ENCODE measurements at places on chromosomes 1 and 21.

GRCh38 chr1:22142315-22143064, 407 bp downstream of the WNT4 start:
- peak; percentile 25 for DNase-seq

DNA sequence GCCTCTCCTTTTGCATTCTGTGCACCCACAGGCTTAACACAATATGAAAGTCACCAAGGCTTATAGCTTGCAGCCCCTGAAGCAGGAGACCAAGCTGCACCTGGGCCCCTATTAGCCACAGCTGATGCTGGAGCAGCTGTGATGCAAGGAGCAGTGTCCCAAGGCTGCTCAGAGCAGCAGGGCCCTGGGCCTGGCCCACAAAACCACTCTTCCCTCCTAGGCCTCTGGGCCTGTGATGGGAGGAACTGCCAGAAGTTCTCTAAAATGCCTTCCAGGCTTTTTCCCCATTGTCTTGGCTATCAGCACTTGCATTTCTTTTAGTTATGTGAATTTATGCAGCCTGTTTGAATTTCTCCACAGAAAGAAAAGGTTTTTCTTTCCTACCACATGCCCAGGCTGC, 89.5 kb upstream of the KCTD3 start:
- no peak for DNase-seq

GRCh38 chr1:230068952-230069684, 2.1 kb downstream of the GALNT2 start:
- no peak for DNase-seq

- DNase-seq, result peak; percentile 36
These were observed 901 bp upstream of the RXFP4 start for GRCh38 chr1:155940482-155940992.

- DNase-seq, result no peak
These were observed 26.9 kb downstream of the SPATA46 start for GRCh38 chr1:162349635-162350330.

DNA sequence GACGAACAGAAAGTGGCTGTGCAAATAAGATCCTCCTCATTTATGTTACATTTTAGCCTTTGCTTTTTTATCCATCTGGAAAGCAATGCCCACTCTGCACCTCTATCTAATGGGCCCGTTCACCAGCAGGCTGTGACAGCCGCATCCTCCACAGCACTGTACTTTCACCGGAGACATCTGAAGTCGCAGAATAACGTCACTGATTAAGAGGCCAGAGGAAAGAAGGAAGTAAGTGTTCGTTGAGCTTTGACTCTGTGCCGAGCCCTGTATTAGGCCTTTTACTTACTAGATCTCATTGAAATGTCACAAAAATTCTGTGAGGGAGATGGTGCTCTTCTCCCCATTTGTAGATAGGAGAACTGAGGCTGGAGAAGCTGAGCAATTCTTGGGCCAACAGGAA, 62.3 kb downstream of the KAZN start:
- DNase-seq, result no peak

DNA sequence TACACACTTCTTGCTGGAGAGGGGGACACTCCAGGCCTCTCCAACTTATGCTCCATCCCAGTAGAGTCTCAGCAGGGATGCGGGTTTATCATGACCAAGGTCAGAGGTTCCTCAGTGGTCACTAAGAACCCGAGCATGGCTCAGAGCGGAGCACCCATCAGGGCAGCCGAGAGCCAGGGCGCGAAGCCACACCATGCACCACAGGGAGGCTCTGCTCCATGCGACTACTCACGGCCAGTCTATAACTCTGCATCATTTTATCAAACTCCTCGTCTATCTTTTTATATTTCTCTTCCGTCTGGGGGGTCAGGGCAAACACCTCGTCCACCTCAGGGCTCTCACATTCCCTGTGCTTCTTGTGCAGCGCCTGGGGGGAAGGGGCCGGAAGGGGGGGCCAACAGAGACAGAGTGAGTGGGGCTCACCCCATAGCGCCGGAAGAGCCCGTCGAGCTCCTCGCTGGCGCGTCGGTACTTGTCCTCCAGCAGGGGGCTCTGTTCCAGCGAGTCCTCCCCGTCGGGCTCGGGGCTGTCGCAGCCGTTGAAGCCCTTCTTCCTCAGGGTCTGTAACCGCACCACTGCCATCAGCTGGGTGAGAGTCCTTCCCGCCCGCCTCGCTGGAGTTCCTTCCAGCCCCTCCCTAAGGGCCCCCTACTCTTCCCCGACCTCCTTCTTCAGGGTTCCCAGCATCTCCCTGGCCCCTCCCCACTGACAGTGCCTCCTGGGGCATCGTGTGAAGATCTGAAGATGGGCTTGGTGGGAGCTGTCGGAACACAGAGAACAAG, 20.0 kb downstream of the MEF2D start:
- DNase-seq, result peak; percentile 86

DNA sequence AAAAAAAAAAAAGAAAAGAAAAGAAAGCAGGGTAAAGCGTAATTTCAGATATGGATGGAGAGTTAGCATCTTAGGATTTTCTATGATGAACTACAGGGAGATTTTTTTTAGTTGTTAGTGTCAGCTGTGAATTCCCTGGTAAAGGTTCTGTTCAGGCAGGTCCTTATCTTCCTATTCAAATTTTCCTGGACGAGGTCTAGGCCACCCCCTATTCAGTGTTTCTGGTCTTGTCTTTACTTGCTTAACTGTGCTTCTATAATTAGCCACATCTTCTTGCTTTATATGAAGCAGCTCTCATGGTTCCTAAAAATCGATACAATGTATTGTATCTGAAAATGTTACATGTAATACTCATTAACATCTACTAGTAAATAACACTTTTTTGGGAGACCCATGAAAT, 157.8 kb downstream of the LHX8 start:
- DNase-seq, result no peak

DNA sequence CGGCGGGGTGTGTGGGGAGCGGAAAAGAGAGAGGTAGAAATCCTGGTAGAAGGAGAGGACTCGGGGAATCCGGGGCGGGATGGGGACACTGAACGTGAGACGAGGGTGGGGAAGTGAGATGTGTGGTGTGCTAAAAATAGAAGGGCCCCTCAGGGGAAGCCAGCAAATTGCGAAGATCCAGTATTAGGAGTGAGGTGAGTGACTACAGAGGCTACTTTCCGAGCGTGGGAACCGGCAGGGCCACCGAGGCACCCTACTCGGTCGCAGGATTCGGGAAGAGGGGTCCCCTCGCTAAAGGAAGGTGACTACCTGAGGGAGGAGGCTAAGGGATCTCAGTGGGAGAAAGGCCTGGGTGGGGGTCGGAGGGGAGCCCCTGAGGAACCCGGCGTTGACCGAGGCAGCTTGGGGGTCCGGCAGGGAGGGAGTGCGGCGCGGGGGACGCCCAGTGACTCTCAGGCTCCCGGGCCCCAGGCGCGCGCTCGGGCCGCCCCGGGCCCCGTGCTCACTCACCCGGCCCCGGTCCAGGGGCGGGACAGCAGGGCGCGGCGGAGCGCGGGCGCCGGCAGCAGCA, 318 bp downstream of the ALDH4A1 start:
- no peak for DNase-seq

DNA sequence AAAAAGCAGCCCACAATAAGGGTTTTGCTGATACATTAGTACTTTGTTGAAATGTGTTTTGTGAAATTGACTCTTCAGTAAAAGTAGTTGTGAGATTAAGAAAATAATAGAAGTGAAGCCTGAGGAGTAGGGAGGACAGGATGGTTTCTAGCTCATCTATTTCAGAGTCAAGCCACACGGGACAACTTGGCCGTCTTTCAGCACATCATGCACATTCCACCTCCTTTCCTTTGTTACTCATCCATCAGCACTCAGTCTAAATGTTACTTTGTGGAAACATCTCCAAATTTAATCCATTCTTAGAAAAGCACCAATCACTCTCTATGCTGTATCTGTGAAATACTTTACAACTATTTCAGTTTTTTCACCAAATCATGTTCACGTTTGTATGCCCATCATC, 223.3 kb downstream of the FGGY start:
- no peak for DNase-seq

- DNase-seq, result peak; percentile 90
These were observed 1013.8 kb downstream of the PLA2G4A start for GRCh38 chr1:187842406-187843165.

DNA sequence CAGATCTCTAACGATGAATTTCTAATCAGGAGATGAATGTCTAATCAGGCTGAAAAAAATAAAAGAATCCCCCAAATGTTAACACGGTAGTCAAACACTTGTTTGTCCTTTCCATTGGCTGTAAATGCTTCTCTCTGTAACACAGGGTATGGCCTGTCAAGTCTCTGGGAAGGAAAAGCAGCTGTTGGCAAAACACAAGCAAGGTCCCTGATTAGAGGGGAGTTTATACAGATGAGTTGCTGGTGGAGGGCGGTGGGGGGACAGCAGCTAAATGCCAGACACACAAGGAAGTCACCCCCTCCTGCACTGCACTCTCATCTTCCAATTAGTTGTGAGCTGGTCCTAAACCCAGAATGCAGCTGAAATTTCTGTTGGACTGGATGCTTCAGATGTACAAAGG, 51.0 kb downstream of the PGBD5 start:
- DNase-seq, result no peak

DNA sequence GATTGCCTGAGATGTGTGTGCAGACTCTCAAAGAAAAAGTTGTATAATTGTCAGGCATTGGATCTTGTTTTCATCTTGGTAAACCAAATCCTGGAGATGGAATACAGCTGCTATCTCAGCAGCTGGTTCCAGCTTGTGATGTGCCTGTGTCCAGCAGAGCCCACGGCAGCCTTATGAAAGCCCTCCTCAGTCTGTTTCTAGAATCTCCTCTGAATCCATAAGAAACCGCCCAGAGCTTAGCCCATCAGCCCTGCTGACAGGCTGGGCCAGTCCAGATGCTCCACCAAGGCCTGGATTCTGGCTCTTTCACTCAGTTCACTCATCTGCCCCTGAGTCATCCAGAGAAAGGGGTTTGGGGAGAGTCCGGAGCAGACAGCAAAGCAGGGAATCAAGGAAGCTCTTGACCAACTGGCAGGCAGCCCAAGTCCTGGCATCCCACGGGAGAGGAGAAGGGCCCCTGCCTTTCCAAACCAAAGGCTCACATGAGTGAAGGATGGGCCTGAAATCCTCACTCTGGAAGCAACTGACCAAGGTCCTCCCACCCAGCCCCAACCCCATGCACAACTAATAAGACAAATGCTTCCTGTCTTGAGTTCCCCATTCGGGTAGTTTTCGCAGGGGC, 45.7 kb downstream of the NAV1 start:
- peak; percentile 33 for DNase-seq

DNA sequence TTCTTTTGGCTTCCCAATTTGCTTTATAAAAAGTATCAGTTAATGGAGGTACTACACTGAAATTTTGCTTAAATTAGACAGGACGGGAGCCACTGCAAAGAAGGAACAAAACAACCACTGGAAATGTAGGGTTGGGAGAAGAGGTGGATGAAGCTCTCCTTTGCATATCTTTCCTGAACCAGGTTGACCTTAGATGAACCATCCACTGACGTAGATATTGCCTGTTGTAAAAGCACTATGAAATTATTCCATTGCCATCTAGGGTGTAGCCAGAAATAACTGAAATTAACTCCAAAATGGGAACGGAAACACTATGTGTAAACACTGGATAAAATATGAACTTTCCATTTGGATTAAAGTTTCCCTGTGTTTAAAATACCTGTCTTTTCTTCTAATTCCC, 1.2 kb upstream of the ABL2 start:
- no peak for DNase-seq

DNA sequence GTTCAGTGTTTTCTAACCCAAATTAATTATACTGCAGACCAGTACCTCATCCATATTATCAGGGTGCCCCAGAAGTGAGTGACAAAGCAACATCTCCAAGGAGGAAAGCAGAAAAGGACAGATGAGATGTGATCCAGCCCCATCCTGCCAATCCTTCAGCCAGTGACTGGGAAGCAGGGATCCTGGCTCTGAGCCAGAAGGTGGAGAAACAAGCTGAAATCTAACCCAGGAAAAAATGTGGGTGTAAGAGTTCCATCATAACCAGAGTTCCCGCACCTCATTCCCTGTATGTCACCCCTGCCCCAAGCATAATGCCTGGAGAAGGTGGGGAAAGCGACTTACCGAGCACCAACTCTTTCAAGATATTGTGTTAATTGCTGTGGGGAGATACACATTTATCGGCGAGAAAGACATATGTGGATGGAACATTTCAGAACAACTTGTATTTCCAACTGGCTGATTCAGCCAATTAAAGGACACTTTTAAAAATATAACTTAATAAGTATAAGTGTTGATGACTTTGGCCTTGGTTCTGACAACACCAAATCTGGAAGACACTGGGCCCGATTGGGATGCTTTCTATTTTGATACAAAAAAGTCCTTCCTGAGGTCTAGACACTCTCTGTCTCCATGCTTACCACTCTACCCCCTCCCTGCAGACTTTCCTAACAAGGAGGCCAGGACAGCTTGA, 14.9 kb downstream of the PLEKHA6 start:
- DNase-seq, result peak; percentile 70

DNA sequence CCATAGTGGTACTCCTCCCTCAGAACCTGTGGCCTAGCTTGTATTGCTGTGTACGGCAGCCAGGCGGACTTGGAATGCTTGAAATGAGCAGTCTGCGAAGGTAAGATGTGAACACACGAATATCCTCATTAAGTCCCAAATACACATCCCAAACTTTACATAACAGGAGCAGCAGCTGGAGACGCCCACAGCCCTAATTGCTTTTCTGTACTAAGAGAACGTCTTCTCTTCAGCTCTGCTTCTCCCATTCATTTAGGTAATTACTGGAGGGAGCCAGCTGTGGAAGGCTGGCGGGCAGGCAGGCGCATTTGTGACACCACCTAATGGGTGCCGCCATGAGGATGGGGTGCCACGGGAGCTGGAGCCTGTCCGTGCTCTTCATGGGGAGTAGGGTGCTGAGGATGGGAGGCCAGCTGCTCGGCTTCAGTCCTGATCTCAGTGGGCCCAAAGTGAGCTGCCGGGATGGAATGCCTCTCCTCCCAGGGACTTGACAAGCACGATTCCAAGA, 66.6 kb upstream of the POU3F1 start:
- no peak for DNase-seq

DNA sequence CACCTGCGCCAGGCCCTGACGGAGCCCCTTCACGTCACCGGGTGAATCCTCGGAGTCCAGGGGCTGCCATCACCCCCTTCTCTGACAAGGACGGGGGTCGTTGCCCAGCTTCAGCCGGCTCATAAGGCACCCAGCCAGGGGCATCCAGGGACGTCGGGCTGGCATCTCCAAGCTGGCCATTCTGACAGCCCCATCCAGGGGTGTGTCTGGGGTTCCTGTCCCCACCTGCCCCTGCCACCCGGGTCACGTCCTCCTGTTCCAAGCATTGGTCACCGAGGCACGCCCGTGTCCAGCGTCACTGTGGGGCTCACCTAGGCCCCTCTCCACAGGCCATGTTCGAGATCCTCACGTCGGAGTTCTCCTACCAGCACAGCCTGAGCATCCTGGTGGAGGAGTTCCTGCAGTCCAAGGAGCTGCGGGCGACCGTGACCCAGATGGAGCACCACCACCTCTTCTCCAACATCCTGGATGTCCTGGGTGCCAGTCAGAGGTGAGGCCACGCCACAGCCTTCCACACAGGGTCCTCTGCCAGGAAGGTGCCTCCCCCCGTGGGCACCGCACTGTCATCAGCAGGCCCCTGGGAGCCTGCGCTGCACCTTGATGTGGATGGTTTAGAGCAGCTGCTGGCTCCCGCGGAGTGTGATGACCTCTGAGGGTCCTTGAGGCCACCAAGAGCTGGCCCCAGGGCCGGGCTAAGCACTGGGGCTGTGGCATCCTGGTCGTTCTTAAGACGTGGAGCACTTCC, 14.8 kb downstream of the ARHGEF16 start:
- DNase-seq, result peak; percentile 1

GRCh38 chr1:61887931-61888564, 145.8 kb downstream of the PATJ start:
- DNase-seq, result peak; percentile 27

Data from BE2C (cell line).